ENCODE measurements at places on chromosomes 1 and 21.

DNA sequence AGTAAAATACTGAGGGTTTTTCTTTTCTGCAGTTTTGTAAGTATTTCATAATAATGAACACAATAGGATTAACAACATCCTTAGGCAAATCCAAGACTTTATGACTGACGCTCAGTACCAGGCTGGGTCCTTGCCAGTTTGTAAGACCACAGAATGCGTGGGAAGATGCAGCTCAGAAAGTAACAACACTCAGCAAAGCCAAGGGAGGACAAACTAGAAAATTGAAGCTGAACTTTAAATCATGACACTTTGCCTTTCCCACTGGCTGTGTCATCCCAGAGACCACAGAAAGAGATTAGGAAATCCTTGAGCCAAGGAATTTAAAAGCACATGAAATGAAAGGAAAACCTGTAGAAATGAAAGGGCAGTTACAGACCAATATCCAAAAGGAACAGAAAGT is 426.3 kb upstream of the CHRM3 start:
- no peak for DNase-seq

- DNase-seq, result no peak
Observed at GRCh38 chr1:6490181-6491080, 1.0 kb downstream of the PLEKHG5 start.

- no peak for DNase-seq
Observed at GRCh38 chr1:57591842-57592241, 168.0 kb upstream of the DAB1 start.

DNA sequence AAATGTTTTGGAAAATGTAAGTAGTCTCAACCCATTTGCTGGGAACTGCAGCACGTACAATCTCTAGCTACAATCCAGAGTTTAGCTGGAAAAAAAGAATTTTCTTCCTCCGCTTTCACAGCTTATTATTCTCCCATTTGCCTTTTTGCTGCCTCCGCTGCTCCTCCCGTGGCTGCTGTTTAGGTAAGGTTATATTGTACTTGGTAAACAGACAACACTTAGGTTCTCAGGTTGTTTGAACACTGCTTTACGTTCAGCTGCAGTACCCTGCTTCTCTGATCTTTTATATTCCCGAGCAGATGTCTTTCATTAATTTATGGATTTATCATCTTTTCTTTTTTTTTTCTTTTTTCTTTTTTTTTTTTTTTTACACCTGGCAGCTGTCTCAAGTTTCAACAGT is 14.3 kb downstream of the PROX1 start:
- DNase-seq, result peak; percentile 93

- DNase-seq, result no peak
Observed at GRCh38 chr1:12620488-12620865, 2.5 kb upstream of the DHRS3 start.

DNA sequence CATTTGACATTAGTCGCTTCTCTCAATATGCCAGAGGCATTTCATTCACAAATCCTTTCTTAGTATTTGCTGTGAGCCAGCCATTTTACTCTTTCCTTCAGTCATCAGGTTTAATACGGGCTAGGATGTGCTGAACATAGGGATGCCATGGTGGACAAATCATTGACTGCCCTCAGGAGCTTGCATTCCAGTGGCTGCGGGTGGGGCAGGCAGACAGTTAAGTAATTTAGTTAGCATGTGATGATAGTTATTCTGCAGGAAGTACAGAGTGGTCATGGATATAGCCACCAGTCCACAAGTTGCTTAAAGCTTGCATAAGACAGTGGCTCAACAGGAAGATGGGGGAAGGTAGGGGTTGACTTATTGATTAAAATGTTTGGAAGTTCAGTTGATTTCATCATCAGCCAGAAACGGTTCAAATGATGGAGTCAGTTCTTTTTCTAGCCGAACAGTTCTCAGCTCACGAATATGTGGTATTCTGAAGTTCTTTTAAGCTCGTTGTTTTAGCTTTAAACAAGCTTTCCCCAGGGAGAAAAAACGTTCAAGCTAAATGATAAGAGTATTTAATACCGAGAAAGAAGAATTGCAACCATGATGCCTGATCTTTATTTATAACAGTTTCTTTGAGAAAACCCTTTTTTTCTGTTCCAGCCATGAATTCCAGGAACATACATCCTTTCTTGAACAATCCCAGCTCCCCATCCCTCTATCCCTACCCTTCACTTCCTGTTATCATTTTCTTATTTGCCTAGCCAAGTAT is 1.4 kb downstream of the SLC22A15 start:
- no peak for DNase-seq

DNA sequence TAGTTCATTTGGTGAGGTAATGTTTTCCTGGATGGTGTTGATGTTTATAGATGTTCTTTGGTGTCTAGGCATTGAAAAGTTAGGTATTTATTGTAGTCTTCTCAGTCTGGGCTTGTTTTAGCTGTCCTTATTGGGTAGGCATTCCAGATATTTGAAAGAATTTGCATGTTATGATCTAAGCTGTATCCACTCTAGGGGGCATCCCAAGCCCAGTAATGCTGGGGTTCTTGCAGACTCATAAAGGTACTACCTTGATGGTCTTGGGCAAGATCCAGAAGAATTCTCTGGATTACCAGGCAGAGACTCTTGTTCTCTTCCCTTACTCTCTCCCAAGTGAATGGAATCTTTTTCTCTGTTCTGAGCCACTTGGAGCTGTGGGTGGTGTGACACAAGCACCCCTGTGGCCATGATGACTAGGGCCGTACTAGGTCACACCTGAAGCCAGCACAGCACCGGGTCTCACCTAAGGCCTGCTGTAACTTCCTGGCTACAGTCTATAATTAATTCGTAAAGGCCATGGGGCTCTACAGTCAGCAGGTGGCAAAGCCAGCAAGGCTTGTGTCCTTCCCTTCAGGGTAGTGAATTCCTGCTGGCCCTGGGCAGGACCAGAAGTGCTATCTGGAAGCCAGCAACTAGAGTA is 74.8 kb upstream of the PDE4B start:
- no peak for DNase-seq
